ENCODE measurements at places on chromosomes 6 and 20.

GRCh38 chr6:96089173-96089572 lies 73.4 kb downstream of the FUT9 start:
- DNase-seq: no peak

DNA sequence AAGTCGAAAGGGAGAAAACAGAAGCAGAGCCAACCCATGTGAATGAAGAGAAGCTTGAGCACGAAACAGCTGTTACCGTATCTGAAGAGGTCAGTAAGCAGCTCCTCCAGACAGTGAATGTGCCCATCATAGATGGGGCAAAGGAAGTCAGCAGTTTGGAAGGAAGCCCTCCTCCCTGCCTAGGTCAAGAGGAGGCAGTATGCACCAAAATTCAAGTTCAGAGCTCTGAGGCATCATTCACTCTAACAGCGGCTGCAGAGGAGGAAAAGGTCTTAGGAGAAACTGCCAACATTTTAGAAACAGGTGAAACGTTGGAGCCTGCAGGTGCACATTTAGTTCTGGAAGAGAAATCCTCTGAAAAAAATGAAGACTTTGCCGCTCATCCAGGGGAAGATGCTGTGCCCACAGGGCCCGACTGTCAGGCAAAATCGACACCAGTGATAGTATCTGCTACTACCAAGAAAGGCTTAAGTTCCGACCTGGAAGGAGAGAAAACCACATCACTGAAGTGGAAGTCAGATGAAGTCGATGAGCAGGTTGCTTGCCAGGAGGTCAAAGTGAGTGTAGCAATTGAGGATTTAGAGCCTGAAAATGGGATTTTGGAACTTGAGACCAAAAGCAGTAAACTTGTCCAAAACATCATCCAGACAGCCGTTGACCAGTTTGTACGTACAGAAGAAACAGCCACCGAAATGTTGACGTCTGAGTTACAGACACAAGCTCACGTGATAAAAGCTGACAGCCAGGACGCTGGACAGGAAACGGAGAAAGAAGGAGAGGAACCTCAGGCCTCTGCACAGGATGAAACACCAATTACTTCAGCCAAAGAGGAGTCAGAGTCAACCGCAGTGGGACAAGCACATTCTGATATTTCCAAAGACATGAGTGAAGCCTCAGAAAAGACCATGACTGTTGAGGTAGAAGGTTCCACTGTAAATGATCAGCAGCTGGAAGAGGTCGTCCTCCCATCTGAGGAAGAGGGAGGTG lies 38.7 kb downstream of the ZBTB2 start:
- no peak for DNase-seq

GRCh38 chr6:137216106-137216505 lies 3.1 kb downstream of the IFNGR1 start:
- DNase-seq: no peak

GRCh38 chr6:168158213-168158979 lies 79.4 kb upstream of the FRMD1 start:
- DNase-seq: no peak

DNA sequence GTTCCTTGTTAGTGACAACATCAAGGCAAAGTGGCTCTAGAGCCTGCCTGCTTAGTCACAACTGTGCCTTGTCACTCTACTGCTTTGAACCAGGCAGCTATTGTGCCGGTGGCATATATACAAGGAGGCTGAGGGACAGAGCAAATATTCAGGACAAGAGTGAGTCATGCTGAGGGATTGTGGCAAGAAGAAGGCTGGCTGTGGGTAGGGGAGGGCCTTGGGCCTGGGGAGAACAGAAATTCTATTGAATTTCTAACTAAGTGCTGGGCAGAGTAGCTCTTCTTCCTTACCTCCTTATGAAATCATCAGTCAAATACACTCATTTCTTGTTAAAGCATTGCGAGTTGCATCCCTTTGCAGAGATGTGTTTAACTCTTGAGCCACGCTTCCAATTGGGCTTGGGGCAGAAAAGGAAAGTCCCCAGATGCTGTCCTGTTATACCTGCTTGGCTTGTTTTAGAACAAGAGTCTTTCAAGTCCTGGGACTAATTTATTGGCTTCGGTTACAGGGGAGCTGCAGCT lies 59.7 kb downstream of the PFDN4 start:
- DNase-seq: no peak

All from stimulated activated CD4-positive, alpha-beta T cell treated with anti-CD3 and anti-CD28 coated beads, Interleukin-1b, Interleukin-23, amount 100 ng/mL, for 1 hour (primary cell).